Cortex of kidney (tissue), 1 donor: ENCODE measurements at places on chromosomes 7 and 10.

DNA sequence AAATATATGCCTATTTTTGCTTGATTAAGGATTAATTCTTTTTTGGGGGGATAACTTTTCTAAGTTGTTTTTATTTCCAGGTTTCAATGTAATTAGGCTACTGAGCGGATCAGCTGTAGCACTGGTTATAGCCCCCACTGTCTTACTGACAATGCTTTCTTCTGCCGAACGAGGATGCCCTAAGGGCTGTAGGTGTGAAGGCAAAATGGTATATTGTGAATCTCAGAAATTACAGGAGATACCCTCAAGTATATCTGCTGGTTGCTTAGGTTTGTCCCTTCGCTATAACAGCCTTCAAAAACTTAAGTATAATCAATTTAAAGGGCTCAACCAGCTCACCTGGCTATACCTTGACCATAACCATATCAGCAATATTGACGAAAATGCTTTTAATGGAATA lies 1.0 kb downstream of the LRRTM3 start:
- DNase-seq, result no peak

GRCh38 chr7:158863611-158864506 lies 7.5 kb downstream of the DYNC2I1 start:
- DNase-seq, result no peak

GRCh38 chr10:42972946-42973345 lies 103.9 kb upstream of the RET start:
- no peak for DNase-seq

- DNase-seq, result no peak
Measured at GRCh38 chr7:55463686-55464262, 98.6 kb downstream of the LANCL2 start.

DNA sequence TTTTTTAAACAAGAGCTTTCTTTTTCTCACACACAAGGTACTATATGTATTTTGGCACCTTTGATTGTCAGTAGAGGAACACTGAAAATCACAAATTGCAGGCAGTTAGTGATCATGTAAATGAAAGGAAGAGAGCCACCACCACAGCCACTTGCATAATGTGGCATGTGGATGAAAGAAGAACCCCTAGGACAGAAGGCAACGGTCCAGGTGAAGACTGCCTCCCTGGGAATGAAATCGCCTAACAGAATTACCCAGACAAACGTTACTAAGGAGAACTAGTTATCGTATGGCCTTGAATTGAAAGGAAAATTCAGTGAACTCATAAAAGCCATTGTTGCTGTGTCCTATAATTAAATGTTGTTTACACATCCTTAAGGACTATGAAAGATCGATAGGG lies 41.2 kb upstream of the PTPRZ1 start:
- no peak for DNase-seq

- no peak for DNase-seq
Measured at GRCh38 chr7:70393956-70394355, 738.0 kb upstream of the GALNT17 start.

DNA sequence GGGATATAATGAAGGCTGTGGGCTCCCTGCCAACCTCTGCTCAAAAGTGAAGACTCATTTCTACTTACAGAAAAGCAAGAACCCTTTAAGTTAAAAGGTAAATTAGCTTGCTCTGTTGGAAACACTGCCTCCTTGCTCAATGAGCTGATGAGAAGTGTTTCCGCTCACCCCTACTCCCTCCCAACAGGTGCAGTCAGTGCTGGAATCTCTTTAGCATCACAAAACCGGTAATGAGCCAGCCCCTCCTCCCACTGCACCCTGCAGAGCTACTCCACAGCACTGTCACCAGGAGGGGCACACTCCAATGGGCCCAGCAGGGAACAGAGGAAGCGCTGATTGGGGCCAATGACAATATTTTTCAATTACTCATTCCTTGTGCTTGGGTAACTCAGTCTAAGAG lies 262.5 kb downstream of the TCERG1L start:
- no peak for DNase-seq

- no peak for DNase-seq
Measured at GRCh38 chr7:17408245-17408903, 109.9 kb downstream of the AHR start.

GRCh38 chr7:30396389-30396788 lies 82.2 kb downstream of the NOD1 start:
- DNase-seq, result no peak

- no peak for DNase-seq
Measured at GRCh38 chr10:131738396-131738735, 162.4 kb upstream of the PPP2R2D start.

GRCh38 chr7:28890137-28890536 lies 68.0 kb downstream of the TRIL start:
- no peak for DNase-seq

DNA sequence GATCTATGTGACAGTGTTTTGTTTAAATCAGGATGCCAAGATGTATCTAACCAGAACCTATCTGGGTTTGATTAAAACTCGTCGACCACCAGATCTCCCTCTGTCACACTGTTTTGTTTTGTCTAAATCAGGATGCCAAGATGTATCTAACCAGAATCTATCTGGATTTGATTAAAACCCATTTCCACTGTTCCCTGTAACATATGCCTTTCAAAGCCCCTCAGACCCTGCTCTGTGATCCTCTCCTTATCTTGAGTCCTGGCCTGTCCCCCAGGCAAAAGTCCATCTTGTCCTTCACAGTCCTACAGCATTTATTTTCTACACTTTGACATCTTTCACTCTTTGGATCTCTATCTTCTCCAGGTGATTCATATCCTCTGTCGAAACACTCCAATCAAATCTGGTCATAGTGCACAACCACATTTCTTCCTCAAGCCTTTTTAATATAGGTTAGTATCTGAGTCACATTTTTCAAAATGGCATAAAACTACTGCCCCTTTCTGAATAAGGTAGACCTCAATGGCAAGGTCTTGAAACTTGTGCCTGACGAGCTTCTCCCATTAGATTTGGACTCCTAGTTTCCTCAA lies 32.5 kb downstream of the ERLIN1 start:
- DNase-seq, result no peak

- no peak for DNase-seq
Measured at GRCh38 chr10:131862548-131862947, 38.3 kb upstream of the PPP2R2D start.

- DNase-seq, result no peak
Measured at GRCh38 chr7:3157566-3158287, 114.1 kb upstream of the CARD11 start.

DNA sequence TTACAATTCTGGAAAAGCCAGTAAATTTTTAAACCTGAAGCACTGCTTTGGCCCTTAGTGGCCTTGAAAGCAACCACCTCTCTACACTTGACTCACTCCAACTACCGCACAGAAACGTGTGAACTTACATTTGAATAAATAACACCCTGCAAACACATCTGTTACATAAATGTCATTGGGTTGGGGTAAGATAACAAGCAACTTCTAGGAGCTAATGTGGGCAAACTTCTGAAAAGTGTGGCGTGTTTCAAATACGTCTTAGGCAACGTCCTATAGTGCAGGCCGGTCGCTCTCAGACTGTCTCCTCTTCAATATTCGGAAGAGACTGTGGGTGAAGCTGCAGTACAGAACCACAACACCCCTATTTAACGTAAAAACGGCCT lies 474 bp downstream of the ORC5 start:
- DNase-seq, result no peak

GRCh38 chr10:21401196-21401595 lies 124.3 kb downstream of the SKIDA1 start:
- no peak for DNase-seq

- no peak for DNase-seq
Measured at GRCh38 chr10:126433351-126433750, 45.1 kb upstream of the ADAM12 start.

DNA sequence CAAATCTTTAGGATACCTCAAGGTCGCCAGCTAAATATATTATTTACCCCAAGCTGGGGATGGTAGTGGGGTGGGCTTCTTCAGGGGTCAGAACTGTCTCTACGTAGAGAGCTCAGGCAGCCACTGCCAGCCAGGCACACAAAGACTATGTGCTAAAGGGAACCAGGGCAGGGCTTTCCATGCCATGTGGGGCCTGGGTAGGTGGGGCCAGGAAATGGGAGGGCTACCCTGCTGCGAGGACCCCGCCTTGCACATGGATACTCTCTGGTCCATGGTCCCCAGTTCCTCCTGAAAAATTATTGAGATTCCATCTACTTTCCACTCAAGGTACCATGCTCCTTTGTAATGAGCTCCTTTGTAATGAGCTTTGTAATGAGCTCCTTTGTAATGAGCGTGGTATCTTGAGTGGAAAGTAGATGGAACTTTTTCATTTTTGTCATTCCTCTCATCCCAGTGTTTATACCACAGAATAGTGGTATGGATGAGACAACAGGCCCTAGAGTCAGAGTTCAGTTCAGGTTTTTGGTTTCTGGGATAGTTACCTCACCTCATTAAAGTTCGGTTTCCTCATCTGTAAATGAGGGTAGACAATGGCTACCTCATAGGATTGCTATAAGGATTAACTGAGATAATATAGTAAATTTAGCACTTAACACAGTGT lies 5.8 kb downstream of the SYNPO2L start:
- no peak for DNase-seq

DNA sequence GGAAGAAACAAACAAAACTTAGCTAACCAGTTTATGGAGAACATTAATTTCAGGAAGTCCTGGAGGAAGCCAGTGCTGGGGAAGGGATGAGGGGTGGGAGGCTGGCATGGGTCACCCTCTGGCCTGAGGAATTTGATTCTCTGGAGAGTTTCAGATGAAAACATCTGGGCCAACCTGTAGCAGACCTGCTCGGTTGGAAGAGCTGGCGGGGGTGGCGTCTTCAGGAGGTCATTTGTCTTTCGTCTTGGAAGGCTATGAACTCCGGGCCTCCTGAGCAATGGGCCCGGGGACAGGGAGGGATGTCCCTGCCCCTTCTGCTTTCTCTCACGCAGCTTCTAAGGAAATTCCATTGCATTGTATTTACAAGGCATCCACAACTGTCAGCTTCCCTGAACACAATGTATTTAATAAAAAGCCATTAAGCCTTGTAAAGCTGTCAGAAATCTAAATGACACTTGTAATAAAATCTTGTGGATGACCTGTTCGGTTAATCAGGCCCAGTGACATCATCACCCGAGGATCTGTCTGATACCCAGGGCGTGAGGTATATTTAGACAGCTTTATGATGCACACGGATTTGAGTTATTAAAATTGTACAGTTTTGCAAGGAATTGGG lies 250.5 kb downstream of the RAB11FIP2 start:
- no peak for DNase-seq

GRCh38 chr7:120714945-120715344 lies 143.0 kb downstream of the TSPAN12 start:
- no peak for DNase-seq

GRCh38 chr10:22475651-22476600 lies 130.6 kb downstream of the SPAG6 start:
- no peak for DNase-seq

DNA sequence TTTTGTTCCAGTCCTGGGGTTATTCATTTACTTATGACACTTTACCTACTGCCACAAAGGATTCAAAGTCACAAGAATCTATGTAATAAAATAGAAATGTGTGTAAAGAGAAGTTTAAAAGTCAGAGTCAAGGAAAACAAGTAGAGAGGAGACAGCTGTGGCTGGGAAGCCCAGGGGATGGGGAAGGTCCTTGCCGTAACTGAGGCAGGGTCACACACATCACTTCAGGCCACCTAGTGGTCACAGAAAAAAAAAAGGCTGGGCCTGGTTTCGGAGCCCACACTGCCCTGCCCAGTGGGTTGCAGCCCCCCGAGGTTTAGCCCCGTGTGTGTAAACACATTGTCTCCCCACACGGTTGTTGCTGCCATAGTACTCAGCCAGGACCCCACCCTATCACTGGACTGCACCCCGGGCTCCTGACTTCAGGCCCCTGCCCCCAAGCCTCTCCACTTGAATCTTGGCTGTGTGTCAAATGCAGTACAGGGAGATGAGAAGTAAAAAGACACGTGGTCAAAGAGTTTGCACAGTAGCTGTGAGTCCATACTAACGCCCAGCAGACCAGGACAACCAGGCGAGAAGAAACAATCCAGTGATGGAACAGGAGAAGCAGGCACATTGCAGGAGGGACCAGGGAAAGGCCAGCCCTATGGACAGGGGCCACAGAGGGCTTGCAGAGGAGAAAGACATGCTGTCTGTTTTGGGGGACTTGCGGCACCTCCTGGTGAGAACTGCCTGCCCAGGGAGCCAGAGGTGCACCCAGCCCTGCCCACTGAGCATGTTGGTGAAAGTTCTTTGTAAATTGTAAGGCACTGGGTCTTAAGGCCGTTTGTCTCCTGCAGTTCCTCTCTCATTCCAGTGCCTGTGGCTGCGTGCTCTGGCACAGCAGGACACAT lies 91.4 kb upstream of the MACROH2A2 start:
- DNase-seq, result no peak

DNA sequence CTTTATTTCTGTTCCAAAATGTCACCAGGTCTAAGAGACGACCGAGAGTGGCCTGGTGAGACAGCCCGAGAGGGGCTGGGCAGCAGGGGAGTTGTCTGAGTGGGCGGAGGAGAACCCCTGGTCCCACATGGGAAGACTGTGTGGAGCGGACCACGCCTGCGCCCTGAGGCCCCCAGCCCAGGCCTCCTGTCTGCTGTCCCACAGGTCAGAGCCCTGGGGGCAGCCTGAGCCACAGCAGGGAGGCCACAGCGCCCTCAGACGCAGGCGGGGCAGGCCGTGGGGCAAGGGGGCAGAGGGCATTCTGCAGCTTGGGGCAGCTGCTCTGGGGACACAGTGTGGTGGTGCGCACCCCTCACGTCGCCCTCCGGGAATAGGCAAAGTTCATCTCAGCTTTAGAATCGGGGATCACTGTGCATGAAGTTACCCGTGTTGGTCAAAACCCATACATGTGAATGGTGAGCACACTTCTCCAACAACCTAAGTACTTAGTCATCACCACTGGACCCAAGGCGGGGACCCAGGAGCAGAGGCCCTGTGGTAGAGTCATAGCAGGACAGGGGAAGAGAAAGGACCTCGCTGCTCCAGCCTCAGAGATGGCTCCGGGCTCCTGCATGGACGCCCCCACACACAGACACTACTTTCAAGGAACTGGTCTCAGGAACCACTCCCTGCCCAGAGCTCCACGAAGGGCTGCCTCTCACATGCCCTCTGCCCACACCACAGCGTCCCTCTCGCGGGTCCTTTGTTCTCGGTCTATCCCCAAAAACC lies 214.7 kb downstream of the ELFN1 start:
- no peak for DNase-seq

DNA sequence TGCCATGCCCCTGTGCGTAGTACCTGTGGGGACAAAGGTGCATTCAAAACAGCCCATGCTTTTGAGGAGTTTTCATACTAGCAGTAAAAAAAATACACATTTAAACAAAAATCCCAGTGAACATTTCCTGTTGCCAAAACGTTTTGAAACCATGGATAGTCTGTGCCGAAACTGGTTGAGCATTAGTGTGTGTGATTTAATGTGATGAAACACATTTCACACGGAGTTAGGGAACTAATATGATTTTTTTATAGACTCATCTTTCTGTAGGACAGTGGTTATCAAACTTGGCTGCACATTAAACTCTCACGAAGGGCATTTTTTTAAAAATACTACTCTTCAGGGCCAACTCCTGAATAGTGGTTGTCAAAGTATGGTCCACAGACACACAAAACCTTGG lies 111.8 kb upstream of the CREB5 start:
- DNase-seq, result no peak

DNA sequence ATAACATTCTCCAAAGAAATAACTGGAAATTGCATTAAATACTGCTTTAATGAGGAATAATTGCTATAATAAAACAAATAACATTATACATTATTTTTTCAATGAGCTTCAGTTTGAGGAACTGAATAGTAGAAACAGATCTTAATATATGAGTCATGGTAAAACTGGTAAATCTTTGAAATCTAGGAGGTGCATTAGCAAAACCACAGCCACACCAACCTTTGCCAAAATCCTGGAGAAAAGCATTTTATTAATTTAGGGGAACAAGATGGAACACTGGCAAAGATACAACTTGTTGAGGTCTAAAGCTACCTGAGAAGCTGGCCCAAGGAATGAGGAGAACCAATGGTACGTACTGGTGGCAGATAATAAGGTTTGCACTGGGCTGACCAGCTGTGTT lies 5.4 kb upstream of the ASL start:
- DNase-seq, result no peak
